ENCODE measurements at places on chromosomes 7 and 10.

- DNase-seq = no peak
These were observed 4.4 kb downstream of the SMIM30 start for GRCh38 chr7:113113912-113114311.

- DNase-seq = no peak
These were observed 38.0 kb downstream of the UNC5B start for GRCh38 chr10:71250405-71250804.

DNA sequence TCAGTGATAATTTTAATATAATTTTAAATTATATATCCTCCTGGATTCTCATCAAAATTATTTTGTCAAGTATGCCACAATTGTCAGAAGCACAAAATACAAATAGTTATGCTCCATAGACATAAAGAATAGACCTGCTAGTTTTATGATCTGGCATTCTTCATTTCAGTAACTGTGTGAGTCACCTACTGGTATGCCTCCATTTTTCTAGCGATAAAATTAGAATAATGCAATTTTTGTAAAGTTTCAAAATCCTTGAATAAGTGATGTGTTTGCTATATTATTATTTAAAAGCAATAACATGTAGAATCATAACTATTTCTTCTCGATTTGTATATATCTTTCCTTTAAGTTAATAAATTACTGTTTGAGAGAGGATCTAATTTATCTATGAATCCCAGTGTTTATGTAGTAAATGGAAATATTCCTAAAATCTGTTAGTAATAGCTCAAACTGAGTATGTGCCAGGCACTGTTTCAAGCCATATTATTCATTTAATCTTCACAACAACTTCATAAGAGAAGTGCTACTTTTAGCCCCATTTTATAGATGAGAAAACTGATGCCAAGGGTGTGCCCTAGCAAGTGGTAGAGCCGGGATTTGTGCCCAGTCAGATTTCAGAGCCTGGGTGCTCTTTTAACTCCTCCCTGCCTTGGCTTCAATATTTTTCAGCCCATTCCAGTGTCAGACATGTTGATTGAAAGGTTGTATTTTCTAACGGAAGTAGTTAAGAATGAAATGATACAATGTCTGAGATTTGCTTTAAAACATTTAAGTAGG, 38.4 kb downstream of the NET1 start:
- DNase-seq = no peak

- no peak for DNase-seq
These were observed 17.5 kb downstream of the ATP6V1F start for GRCh38 chr7:128879939-128880746.

DNA sequence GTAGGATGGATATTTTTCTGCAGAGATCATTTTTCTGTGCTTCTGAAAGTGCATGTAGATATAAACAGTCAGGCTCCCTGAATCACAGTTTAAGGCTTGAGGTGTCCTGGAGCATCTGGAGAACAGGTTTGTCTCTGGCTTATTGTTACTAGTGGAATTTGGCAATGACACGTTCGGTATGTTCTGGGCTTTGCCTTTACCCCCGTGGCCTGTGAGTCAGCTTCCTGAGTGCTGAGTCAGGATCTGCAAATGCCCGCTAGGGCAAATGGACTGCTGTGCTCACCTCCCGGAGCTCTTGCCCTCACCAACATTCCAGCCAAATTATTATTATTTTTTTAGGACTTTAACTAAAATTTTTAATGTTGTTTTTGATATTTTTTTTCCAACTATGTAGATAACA, 192.5 kb upstream of the PRSS1 start:
- DNase-seq = no peak

Data from stimulated activated effector memory CD8-positive, alpha-beta T cell treated with anti-CD3 and anti-CD28 coated beads, Interleukin-12 subunit alpha, Interleukin-12 subunit beta, amount 100 ng/mL, for 72 hours (primary cell).